ENCODE measurements at places on chromosomes 12 and 14.

- no peak for DNase-seq
These were observed 180.4 kb upstream of the FKBP4 start for GRCh38 chr12:2614341-2614740.

- no peak for DNase-seq
These were observed 58.6 kb downstream of the VWF start for GRCh38 chr12:6065863-6066199.

DNA sequence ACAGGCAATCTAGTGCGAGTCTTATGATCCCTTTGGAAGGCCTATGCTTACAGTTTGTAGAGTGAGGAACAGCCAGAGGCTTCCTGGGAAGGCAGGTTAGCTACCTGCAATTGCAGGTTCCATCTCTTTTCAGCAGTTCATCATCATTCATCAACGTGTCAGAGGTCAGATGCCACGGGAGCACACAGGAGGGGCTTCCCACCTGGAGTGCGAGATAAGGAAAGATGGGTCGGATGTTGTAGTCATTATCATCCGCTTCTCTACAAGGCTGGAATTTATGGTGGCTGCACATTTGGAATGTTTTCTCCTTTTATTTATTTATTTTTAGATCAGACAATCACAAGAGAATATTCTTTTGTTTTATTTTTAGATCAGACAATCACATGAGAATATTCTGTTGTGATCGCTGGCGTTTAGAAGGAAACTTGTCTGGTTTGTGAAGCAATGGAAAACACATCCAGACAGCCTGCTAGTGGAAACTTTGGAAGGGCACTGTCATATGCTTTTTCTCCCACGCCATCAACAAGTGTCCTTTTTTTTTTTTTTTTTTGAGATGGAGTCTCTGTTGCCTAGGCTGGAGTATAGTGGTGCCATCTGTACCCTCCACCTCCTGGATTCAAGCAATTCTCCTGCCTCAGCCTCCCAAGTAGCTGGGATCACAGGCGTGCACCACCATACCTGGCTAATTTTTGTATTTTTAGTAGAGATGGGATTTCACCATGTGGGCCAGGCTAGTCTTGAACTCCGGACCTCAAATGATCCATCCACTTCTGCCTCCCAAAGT, 1.9 kb upstream of the BICD1 start:
- no peak for DNase-seq

DNA sequence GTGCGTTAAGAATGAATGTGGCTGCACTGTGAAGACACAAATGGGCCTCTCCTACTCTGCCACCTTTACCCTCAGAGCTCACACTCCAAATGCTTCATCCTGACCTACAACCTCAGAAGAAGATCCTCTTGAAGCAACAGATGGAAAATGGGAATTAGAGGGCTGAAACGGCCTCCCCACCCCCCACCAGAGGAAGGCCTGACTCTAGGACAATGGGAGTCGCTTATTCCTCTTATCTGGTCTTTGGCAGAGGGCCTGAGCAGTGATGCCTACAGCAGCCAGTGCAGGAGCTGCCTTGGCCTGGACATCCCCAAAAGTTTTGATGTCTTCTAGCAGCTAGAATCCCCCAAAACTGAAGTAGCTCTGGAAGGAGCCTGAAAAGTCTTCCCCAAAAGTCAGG, 29.2 kb downstream of the BTBD7 start:
- no peak for DNase-seq

DNA sequence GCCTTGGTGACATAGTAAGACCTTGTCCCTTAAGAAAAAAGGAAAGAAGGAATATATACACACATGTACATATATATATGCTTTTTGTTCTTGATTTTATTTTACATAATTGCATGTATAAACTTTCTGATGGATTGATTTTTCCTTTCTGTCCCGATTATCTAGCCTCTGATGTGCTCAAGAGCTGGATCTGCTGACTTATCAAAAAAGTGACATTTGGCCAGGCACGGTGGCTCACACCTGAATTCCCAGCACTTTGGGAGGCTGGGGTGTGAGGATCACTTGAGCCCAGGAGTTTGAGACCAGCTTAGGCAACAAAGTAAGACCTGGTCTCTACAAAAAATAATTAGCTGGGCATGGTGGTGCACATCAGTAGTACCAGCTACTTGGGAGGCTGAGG, 12.0 kb downstream of the SNRNP35 start:
- no peak for DNase-seq

- no peak for DNase-seq
These were observed 53.9 kb downstream of the TTLL5 start for GRCh38 chr14:75714991-75715390.

- no peak for DNase-seq
These were observed 47.4 kb downstream of the ARL6IP4 start for GRCh38 chr12:123027726-123028445.

DNA sequence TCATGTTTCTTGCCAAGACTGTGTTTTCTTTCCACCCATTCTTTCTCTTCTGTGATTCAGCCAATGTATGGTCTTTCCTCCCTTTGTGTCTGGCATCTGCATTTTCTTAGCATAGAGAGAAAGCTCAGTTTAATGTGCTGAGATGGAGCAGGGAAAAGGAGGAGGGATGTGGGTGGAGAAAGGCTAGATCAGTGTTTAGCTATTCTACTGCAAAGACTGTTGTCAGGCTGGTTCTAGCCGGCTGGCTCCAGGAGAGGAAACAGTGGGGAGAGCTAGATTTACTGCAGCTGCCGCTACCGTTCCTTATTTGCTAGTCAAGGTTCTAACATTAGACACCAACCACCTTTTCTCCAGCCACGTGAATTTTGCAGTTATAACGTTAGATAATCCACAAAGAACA, 5.2 kb upstream of the RIMKLB start:
- no peak for DNase-seq

DNA sequence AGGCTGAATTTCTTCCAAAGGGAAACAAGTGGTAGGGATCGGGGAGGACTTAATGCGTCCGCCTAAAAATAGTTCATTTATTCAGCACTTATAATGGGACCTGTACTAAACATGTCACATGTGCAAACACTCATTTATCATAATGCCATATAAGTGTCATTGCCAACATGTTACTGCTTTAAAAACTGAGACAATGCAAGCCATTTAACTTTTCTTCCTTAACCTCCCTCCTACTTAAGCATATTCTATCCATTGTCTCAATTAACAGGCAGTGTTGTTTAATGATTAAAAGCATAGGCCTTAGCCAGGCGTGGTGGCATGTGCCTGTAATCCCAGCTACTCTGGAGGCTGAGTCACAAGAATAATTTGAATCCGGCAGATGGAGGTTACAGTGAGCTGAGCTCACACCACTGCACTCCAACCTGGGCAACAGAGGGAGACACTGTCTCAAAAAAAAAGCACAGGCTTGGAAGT, 13.5 kb upstream of the SCFD1 start:
- DNase-seq = no peak

DNA sequence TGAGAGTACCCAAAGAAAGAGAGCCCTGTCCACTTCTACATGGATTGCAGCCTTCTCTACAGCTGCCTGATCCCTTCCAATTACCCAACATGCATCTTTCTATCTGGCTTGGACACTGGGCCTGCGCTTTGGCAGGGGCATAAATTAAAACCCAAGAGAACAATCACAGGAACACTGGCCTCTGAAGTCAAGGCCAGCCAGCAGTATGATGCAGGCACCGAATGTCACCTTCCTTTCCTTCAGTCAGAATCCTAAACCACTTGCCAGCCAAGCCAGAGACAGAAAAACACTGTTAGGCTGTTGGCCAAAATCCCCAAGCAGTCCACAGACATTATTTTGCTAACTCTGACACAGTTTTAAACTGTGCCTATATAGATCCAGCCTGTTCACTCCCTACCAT, 113.7 kb downstream of the DUSP6 start:
- DNase-seq = no peak

- DNase-seq = peak; percentile 59
These were observed 41.7 kb downstream of the SMIM41 start for GRCh38 chr12:52120951-52121823.

DNA sequence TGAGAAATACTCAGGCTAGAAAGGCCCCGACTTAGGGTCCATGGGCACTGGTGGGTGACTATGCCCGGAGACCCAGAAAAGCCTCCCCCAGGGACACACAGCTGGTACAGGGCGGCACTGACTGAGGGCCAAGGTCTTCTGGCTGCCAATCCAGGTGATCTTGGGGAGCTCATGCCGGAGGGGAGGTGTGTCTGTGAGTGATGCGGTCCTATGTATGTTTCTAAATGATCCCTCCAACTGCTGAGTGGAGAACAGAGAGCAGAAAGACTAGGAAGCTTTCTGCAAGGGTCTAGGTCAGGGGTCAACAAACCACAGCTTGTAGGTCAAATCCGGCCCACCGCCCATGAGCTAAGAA, 391 bp downstream of the SERPINA4 start:
- no peak for DNase-seq

DNA sequence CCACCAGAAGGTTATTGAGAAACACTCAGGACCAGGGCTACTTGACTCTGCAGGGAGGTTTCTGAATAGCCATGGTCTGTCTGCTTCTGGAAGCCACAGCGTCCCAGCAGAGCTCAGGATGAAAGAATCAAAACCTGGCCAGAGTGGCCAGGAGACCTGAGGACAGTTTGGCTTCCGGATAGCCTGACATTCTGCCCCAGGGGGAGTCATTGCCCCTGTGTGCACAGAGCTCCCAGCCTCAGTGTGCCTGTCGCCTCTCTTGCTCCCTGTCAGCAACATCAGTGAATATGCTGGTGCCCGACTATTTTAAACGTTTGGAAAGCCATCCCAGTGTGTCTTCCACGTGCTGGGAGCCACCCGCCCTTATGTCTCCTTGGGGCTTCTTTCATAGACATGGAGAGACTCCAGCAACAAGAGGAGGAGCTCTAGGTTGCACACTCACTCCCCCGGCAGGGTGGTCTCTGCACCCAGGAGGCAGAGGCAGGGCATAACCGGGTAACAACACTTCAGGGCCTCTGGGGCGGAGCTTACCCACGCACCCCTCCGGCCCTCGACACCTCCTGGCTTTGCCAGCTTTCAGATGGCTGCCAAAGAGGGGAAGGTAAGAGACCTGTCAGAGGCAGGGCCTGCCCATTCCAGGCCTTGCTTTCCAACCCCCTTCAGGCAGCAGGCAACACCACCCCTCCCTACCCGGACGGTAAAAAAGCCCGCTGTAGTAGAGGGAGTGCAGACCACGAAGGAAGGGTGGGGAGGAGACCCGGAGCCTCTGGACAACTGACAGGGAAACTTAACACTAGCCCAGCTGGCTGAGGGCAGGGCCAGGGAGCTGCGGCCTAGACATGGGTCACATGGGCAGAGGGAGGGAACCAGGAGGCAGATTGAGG, 19.0 kb upstream of the SLC6A12 start:
- DNase-seq = no peak

DNA sequence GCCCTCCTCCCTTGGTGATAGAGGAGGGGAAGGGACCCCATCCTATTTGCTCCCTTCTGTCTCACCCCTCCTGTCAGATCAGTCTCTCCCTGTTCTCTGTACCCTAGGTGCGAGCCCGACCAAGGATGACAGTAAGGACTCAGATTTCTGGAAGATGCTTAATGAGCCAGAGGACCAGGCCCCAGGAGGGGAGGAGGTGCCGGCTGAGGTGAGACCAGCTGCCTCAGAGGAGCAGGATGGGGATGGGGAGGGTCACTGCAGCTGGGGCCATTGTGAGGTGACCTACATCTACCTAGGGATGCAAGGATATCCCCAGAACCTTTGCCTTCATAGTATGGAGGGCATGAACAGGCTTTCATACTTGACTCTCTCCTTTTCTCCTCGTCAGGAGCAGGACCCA, 22.2 kb downstream of the AGAP2 start:
- DNase-seq = no peak

DNA sequence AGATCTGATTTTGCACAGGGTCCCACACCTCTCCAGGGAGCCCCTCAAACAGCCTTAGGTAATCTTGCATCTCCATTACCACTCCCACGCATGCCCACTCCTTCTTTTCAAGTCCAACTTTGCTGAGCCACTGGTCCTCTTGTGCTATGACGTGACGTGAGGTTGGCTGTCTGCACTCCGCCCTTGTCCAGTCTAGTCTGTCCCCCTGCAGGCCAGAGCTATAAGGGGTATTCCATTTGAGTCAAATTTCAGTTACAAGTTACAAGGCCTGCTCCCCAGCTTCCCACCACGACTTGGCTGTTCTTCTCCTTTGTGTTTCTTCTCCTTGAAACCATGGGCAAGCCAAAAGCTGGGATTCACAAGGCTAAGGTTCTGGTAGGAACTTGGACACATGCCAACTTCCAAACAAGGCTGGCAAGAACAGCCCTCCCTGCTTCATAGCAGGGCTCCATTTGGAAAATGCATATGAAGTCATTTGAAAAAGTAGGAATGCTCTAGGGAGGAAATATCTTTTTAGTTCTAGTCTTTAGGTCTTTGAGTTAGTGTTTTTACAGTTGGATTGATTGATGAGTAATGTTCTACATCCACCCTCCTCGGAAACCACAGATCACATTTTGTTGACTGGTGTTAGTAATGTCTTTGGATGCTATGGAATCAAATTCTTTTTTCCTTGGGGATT, 49.1 kb downstream of the KCNA1 start:
- DNase-seq = no peak

GRCh38 chr14:38522724-38523123, 266.8 kb upstream of the CLEC14A start:
- no peak for DNase-seq

DNA sequence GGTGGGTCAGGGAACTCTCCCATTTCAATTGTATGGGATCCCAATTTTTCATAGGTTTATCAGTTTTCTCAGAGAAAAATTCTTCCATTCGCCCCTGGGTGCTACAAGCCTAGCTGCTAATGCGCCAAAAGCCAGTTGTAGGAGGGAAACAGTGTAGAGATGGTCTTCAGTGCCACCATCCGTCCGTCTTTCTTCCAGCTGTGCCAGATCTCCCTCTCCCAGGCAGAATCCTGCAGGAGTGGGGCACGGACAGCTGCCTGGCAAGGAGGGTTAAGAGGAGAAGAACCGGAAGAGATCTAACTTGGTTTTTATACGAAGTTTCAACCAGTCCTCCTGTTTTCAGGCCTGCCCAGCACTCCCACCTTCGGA, 38.9 kb upstream of the FUT8 start:
- no peak for DNase-seq

GRCh38 chr14:37597538-37597913, 2.1 kb downstream of the TTC6 start:
- DNase-seq = no peak

DNA sequence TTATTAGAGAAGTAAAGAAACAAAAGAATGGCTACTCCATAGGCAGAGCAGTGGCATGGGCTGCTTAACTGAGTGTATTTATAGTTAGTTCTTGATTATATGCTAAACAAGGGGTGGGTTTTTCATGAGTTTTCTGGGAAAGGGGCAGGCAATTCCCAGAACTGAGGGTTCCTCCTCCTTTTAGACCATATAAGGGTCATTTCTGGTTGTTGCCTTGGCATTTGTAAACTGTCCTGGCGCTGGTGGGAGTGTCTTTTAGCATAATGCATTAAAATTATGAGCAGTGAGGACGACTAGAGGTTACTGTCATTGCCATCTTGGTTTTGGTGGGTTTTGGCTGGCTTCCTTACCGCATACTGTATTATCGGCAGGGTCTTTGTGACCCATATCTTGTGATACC, 40.1 kb downstream of the CCDC60 start:
- DNase-seq = no peak

DNA sequence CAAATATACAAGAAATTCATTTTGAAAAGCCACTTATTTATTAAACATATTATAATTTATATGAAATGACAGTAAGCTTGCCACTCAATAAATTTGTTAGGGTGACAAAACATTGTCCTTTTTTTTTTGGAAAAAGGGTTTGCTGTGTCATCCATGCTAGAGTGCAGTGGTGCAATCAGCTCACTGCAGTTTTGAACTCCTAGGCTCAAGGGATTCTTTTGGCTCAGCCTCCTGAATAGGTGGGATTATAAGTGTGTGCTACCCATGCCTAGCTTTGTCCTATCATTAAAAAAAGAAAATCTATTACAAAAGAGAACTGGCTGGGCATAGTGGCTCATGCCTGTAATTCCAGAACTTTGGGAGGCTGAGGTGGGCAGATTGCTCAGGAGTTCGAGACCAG, 66.8 kb downstream of the FGD6 start:
- no peak for DNase-seq
